Activated naive CD4-positive, alpha-beta T cell treated with anti-CD3 and anti-CD28 coated beads, Interleukin-2, amount 50 U/mL, for 72 hours (primary cell): ENCODE measurements at places on chromosomes 11 and 22. TPM values are rescaled to one million over a fixed set of nuclear protein-coding genes. Genes with fewer than 3 reads are reported as not detected.

Gene ELF5
- not detected for total RNA-seq

Gene SEPTIN3
- total RNA-seq = 1.2 TPM

Gene EFCAB6
- 0.27 TPM for total RNA-seq

Gene APOL4
- 0.18 TPM for total RNA-seq

Gene TMPRSS4
- not detected for total RNA-seq

Gene H19
- not detected for total RNA-seq

Gene DEAF1
- 63.5 TPM for total RNA-seq

Gene MS4A15
- total RNA-seq = not detected

Gene TSKU
- not detected for total RNA-seq

Gene OR56A1
- not detected for total RNA-seq

Gene AQP11
- total RNA-seq = 0.19 TPM

Gene ISX
- total RNA-seq = not detected

Gene DNAJB7
- not detected for total RNA-seq

Gene SULT4A1
- total RNA-seq = 0.29 TPM

Gene POU2F3
- total RNA-seq = not detected

Gene ZBTB16
- 0.99 TPM for total RNA-seq

Gene MUC2
- not detected for total RNA-seq

Gene PTGDR2
- not detected for total RNA-seq

Gene SEPTIN5
- 0.41 TPM for total RNA-seq
